ENCODE measurements at places on chromosomes 3 and 15.

DNA sequence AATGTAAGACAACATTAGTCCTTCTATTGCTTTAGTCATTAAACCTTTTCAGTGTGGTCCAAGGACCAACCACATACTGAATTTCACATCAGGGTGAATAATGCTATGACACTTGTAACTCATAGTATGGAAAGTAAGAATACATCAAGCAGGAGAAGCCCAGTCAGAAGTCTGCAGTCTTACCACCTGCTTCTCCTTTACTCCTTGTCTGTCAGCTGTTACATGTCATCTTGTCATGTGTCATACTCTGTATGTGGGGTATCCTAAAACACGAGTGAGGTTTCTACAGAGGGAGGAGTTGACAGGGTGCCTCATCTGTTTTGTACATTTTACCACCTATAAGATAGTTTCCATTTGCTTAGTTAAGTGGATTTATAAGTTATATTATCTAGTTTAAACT, 32.8 kb upstream of the EID1 start:
- DNase-seq: no peak

DNA sequence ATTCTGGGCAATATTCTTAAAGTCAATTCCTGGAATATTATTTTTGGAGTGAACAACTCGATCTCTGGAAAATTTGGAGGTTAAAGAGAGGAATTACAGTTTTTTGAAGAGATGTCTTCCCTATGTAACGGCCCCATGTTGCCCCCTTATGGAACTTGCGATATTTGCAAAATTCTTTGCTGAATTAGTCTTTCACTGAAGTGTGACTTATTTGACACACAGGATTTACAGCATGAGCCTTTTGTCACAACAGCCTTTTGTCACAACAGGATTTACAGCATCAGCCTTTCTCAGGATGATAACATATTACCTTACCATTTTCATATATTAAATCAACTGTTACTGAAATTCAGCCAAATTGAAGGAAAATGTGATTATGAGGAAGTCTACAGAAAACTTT, 37.8 kb upstream of the SPTSSB start:
- DNase-seq: no peak

DNA sequence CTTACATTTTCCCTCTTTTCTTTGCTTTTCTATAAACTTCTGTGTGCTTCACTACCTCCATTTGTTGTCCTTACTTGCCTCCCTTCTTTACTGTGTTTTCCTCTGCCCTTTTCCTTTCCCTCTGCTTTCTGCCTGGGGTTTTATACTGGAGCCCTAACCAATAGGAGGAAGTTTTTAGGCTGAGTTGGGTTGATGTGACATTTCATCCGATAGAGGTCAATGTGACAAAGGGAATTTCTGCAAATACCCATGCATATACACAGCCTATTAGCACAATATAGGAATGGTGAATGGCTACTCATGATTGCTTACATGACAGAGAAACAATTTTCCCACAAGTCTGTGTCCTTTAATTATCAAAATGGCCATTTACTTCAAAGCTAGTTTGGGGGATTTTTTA, 153.0 kb upstream of the ARPP21 start:
- DNase-seq: no peak

- DNase-seq: no peak
These were observed 207.7 kb downstream of the FAM43A start for GRCh38 chr3:194893121-194893987.

GRCh38 chr3:123453675-123454074, 4.8 kb upstream of the ADCY5 start:
- DNase-seq: no peak

DNA sequence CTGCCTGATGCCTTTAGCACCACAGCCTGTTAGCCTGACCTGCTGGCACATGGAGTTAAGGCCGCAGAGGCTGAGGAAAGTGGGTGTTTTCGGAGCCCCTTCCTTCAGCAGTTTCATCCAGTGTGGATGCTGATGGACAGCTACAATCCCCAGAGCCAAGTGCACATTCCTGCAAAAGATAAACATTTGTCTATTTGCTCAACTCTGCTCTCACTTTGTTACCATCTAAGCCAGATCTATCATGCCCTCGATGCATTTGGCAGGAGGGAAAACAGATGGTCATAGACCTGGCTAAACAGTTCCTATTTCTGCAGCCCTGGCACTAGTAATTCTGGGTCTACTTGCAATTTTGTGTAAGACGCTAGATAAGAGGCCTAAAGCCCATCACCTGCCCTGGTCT, 312.9 kb upstream of the RASGRP1 start:
- DNase-seq: no peak

GRCh38 chr3:197736010-197736490, 654 bp downstream of the RUBCN start:
- DNase-seq: no peak

DNA sequence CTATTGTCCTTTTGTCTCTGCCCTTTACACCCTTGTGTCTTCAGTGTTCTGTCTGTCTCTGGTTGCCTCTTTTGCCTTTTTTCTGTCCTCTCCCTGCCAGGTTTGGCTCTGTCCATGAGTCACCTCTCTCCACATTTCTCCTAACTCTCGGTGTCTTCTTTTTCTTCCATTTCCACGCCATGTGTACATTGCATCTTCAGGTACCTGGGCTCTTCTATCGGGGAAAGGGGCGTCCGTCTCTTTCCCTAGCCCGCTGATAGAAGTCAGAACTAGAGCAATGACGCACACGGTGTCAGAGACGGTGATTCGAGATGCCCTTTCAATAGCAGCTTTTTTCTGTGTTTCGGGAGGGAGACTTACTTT, 641 bp downstream of the OPA1 start:
- no peak for DNase-seq

DNA sequence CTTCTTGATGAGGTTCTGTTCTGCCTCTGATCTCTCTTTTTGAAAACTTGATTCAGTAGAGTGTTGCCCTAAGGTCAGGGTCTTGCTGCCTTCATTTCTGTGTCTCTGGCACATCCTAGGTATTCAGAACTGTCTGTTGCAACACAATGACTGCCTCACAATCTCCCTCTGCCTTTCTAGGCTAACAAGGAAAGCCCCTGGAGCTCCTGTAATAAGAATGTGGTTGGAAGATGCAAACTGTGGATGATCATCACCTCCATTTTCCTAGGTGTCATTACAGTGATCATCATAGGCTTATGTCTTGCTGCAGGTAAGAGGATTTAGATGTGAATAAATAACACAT, 7.0 kb downstream of the C3orf52 start:
- DNase-seq: no peak

DNA sequence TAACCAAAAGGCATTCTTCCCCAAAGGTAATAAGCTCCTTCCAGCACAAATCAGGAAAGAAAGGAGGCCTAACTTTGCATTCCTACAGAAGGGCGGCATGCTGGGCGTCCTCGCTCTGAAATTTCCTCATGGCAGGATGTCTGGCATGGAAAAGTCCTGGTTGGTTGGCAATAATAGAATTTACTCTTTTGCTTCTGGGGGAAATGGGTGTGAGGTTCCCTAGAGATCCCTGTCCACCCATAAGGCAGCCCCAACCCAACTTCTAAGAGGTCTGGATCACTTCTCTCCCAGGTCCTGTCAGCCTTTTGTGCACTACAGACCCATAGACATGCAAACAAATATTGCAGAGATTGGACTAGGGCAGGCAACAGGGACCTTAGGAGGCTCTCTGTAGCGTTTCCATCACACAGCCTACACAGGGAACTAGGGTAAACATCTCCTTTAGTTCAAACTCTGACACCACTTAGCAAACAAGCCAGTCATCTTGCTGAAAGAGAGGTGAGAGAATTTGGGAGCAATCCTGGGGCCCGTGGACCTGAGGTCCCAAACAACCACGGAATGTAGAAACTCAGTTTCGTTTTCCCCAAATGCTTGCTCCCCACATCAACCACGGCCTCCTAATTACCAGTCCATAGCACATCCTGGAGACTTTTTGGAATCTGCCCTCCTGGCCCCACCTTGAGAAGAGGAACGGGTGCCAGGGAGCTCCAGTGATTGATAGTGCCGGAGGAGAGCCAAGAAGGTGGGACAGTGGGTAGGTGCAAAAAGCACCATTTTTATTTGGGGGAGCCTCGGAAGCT, 2.1 kb downstream of the ZIC4 start:
- no peak for DNase-seq

- no peak for DNase-seq
These were observed 17.1 kb downstream of the ZBED2 start for GRCh38 chr3:111577798-111578685.

- DNase-seq: no peak
These were observed 95.0 kb downstream of the ADCY5 start for GRCh38 chr3:123353850-123354233.

DNA sequence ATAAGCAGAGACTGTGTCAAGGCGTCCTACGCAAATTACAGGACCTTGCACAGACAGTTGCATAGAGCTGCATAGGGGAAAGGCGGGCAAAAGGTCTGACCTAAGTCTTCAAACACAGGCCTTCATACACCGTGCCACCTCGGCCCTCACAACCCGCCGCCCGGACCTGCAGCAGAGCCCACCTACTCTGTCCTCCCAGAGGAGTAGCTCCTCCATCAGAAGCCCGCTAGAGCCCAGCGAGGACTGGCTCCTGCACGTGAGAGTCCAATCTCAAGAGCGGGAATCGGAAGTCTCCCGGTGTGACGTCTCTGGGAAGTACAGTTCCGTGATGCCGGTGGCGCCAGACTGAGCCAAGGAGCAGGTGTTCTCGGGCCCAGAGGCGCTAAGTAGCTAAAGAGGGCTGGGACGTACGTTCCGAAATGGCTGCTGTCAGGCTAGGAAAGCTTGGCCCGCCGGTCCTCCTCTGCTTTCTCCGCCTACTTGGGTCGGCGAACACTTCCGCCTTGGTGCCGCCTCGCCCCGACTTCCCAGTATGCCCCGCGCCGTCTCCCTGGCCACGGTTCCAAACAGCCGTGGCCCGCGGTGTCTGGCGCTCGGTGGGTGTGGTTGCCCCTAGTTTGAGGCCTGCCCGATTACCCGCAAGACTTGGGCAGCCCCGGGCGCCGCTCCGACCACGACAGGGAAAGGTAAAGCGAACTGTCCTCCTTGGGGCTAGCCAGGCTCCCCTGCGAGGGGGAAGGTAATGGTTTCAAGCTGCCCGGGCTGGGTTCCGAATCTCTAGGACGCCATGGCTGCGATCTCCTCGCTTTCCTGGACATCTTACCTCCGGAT, at the start of the genes ASTE1 and NEK11:
Gene ASTE1, minus strand, starts transcription at position 505 of the 831 bp plus-strand sequence. CDS start 1,519 bp downstream, outside the sequence.
Gene NEK11, plus strand, starts transcription at position 557 of the 831 bp plus-strand sequence. CDS start 2,832 bp downstream, outside the sequence.
- DNase-seq: peak; percentile 86

DNA sequence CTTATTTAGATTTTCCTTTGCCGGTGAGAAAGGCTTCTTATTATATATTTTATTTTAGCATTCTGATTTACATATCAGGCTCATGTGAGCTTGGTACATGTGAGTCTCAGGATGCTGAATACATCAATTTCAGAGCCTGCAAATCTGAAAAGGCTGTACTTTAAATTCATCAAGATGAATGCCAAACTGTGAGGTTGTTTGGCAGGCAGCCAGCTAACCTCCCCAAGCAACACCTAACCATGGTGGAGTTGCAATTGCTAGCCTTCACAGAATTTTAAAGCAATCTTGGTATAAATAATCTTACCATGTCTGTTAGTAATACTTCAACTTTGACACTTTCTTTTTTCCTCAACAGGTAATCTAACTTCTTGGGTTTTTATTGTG, 252.5 kb downstream of the CDIN1 start:
- DNase-seq: no peak

- no peak for DNase-seq
These were observed 785.3 kb downstream of the ROBO2 start for GRCh38 chr3:77825001-77825827.

DNA sequence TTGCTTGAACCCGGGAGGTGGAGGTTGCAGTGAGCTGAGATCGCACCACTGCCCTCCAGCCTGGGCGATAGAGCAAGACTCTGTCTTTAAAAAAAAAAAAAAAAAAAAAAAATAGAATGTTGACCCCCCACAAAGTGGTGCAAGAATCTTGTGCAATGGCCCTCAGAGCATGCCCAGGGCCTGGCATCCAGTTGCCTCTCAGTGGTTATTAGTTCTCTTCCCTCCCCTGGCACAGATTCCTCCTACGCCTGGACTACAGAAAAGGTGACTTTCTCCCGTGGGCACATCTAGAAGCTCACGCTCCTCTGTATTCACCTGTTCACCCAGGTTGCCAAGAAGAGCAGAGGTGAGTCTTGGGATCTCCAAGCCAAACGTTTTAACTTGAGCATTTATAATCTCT, 36.7 kb downstream of the ACSBG1 start:
- DNase-seq: no peak

- DNase-seq: no peak
These were observed 35.3 kb upstream of the SNRPN start for GRCh38 chr15:24919446-24919845.

- no peak for DNase-seq
These were observed 22.9 kb downstream of the FYCO1 start for GRCh38 chr3:45972534-45973402.

GRCh38 chr3:52399593-52399992, 45.3 kb downstream of the SEMA3G start:
- no peak for DNase-seq

DNA sequence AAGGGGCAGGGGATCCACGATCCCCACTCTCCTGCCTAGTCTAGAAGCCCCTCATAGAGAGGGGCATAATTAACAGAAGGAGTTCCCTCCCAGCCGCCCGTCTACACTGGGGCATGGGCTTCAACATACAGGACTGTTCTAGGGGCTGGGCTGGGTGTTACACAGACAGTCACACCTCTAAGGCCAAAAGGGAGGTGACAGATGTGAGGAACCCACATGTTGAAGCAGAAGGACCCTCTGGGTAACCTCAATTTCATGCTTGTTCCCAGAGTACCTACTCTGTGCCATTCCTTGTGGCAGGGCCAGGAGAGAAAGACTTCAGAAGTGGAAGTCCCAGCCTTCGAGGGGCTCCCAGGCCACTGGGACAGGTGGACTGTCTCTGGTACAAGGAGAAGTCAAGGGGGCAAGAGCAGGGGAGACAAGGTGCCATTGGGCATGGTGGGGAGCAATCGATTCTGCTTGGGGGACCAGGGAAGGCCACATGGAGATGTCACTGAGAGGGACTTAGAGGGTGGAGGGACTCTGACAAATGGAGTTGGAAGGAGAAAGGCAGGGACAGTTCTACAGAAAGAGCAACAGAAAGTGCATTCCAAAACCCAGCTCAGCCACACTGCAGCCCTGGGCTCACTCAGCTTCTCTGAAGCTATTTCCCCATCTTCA, 71.3 kb downstream of the CPN2 start:
- DNase-seq: no peak

DNA sequence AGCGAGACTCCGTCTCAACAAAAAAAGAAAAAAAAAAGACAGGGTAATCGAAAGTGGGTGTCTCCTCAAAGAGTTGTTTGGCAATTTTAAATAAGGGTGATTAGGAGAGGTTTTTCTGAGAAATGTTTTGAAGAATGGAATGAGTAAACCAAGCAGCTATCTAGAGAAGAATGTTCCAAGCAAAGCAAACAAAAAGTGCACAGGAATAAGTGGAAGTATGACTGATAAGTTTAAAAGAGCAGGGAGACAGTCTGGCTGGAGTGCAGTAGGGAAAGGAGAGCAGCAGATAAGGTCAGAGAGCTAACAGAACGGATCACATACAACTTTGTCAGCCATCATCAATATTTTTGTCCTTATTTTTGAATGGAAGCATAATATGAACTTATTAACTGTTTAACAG, 853.5 kb downstream of the TUSC7 start:
- no peak for DNase-seq

GRCh38 chr3:193010191-193010590, 92.5 kb upstream of the MB21D2 start:
- no peak for DNase-seq

- DNase-seq: no peak
These were observed 109.5 kb upstream of the IL12A start for GRCh38 chr3:159879146-159879545.

All from activated gamma-delta T cell (primary cell).